ENCODE measurements at places on chromosomes 5 and 9.
A peak's percentile ranks its signal among the peaks of the same experiment; 100 is the strongest.

DNA sequence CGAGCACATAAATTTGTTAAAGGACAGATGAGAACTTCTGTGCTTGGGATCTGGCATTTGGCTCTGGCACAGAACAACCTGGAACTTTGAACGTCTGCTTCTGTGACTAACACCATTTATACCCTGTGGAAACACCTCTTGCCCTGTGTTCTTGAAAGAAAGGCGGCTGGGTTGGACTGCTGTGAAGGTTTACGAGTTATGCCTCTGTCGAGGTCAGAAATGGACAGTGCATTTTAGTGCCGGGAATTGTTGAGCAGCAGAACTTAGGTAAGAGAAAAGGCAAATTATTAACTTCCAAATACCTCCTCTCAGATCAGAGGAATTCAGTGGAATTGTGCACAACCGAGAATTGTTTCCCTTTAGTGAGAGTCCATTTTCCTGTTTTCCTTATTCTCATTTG lies 14.1 kb upstream of the INIP start:
- DNase-seq = no peak

DNA sequence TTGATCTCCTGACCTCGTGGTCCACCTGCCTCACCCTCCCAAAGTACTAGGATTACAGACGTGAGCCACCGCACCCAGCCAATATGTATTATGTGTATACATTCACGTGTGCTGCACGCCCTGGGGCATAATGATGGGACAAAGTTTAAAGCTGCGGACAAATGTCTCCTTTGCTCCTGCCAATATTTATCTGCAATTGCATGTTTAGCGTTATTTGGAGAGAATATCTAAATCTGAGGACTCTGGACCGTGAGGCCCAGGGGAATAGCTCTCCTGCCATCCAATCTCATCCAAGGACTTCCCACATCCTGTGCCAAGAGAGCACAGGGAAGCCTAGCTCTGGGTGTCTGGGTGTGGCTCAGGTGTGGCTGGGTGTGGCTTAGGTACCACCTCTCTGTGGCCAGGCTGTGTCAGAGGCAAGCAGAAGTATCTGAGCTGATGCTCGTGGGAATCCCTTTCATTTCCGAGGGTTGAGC lies 6.9 kb upstream of the BOD1 start:
- DNase-seq = no peak

DNA sequence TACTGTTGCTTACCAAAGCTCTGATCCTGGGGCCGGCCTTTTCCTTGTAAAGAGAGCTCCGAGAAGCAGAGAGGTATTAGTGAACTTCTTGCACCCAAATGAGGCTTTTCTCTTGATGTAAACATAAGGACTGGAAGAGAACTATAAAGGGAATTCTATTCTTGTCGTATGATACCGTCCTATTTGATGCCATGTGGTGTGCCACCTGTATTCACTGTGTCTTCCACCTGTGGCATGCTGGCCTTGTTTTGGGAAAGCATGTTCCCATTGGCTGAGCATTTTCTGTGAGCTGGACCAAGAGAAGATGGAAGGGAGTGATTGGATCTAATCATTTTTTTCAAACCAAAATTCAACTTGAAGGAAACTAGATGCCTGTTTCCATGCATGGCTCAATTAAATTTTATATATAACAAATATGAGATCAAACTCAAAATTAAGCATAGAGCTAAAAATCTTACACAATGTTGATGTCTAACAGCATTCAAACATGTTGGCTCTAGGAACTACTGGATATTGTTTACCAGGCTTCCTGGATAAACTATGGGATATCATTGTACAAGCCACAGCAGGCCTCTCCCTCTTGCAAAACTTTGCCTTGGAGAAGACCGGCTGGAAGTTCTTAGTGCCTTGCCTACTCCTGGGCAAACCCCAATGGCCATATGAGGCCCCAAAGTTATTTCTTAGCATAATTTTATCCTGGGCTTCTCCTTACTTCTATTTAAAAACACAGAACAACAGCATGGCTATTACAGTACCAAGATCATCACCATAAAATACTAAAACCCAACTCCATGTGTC lies 115.3 kb downstream of the TSSK1B start:
- DNase-seq = no peak

- DNase-seq = no peak
Observed at GRCh38 chr9:115746496-115746895, 407.1 kb upstream of the PAPPA start.

GRCh38 chr9:123368536-123369153 lies 12.6 kb downstream of the CRB2 start:
- no peak for DNase-seq

- no peak for DNase-seq
Observed at GRCh38 chr5:168364750-168365550, 73.5 kb downstream of the WWC1 start.

DNA sequence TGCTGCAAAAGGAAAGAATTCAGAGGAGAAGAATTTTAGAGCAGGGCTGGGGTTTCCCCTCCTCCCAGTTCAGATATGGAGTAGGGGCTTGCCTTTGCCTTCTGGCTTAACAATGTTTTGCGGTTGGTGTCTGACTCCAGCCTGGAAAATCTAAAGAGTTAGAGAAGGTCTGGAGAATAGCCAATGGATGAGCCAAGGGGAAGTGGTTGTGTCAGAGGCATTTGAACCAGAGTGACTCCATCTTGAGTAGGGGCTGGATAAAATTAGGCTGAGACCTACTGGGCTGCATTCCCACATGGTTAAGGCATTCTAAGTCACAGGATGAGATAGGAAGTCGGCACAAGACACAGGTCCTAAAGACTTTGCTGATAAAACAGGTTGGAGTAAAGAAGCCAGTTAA lies 133.7 kb downstream of the DIRAS2 start:
- DNase-seq = no peak

DNA sequence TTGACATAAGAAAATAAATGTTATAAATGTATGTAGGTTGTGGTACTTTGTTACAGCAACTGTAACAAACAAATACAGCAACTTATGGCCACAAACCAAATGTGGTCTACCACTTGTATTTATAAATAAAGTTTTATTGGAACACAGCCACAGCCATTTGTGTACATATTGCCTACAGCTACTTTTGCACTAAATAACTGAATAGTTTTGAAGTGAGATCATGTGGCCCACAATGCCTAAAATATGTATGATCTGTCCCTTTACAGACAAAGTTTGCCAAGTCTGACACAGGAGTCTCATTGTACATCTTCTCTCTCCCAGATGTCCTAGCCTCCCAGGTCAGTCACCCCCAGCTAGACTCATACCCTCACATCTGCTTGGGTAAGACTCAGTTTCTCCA lies 283.6 kb upstream of the PRDM9 start:
- no peak for DNase-seq

GRCh38 chr9:75019654-75020053 lies 8.4 kb downstream of the CARNMT1 start:
- no peak for DNase-seq

GRCh38 chr5:38938973-38939372 lies 93.2 kb downstream of the OSMR start:
- no peak for DNase-seq

GRCh38 chr5:40798801-40799210 lies 632 bp upstream of the PRKAA1 start:
- DNase-seq = no peak

DNA sequence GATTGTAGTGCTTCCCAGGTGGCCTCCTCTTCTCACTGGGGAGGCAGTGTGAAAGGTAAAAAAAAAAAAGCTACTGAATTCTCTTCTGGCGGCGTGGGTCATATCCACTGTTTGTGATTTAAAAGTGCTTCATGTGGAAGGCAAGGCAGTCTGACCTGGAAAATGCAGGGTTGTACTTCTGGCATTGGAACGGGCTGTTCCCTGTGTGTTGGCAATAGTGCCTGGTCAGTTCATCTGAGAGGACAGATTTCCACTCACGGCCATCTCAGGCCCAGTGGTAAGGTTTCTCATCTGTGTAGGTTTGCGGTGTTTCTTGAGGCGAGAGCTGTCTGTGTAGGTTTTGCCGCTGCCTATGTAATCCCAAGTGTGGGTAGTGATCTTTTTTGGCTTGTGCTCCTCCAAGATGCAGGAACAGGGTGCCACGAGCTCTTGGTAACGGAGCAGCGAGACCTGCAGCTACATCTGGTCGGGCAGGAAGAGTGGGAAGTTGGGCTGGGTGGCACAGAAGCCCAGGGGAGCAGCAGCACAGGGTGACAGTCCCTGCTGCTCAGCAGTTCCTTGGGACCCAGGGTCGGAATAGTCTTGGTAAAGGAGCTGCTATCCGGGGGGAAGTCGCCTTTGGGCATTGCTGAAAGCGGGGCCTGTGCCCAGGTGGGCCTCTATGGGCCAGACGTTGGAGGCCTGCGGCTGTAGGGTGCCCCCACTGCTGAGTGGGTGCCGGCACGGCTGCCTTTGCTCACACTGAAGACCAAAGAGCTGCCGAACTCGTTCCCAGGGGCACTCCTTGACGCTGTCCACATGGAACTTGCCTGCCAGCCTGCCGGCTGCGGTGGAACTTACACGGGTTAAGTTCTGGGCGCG lies 11.2 kb downstream of the RCL1 start:
- DNase-seq = no peak

DNA sequence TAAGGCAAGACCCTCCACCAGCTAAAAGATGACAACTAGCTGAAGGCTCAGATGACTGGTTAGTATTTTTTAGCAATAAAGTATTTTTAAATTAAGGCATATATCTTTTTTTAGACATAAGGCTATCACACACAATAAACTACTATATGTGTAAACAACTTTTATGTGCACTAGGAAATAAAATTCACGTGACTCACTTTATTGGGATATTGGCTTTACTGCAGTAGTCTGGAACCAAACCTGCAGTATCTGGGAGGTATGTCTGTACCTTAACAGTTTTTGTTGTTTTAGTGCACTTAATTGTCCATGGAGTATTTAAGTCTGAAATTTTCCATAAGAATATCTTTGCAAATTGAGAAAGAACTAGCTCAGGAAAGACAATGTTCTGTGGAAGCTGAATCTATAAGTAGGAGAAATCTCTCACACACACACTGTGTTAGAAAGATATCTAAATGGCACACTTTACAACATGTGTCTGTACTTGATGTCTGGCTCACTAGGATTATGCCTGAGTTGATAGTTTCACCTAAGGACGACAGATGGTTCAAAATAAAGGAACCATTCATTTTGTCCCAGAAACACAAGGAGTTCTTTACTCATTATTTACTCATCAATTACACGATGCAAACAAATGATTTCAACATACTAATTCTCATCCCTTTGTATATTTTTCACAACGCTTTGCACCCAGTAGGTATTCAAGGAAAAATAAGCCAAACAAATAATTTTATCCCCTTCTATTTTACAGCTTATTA lies 4.6 kb downstream of the RAPGEF6 start:
- DNase-seq = no peak

DNA sequence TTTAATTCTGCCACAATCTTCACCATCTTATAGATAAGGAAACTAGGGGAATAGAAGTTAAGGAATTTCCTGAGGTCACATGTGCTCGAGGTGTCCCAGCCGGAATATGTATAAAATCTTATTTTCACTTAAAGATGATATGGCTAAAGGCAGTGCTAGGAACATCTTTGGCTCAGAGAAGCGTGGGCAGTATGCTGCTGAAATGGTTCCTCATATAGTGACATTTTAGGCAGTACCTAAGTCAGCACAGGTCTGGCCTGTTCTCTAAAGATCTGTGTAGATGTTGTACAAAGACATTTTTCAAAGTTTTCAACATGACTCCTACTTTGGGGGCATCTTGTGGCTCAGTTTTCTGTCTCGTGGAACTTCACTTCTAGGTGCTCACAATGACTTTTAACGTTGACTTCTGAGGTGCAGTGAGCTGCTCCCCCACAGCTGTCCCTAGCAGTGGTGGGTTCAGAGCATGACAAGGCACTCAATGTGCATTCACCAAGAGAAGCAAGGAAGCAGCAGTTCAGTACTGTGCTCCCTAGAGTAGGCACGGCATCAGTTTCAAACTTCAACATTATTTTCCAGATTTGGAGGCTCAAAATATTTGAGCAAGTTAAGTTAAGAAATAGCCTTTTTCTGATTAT lies 40.3 kb downstream of the TNFAIP8 start:
- peak; percentile 48 for DNase-seq

GRCh38 chr5:16492398-16493140 lies 27.0 kb upstream of the ZNF622 start:
- no peak for DNase-seq

DNA sequence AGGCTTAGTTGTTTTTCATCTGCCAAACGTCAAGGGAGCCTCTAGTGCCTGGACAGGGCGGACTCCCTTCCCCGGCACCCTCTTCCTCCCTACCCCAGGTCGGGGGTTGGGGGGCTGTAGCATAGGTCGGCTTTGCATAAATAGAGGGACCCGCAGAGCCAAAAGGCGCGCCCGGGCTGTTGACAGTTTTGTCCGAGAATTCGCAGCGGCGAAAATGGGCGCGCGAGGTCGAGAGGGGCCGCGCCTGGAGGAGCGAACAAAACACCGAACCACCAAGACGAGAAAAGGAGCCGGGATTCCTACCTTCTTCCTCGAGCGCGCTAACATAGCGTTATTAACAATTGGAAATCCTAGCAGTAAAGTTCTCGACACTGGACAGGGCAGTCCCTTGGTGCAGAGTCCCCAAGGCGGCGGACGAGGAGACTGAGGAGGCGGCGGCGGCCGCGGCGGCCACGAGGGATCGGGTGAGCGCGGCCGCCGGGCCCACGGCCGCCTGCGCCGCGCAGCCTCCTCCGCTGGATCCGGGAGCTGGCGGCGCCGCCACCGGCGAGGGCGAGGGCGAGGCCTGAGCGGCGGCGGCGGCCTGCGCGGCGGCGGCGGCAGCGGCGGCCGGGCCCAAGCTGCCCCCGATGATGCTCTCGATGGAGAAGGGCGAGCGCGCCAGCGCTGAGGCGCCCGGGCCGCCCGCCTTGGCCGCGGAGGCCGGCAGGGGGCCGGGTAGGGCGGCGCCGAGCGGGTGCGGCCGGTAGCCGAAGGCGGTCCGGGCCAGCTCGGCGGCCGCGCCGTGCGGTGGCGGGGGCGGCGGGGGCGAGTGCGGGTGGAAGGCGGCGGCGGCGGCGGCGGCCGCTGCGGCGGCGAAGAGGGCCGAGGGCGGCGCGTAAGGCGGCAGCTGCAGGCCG lies 1.7 kb downstream of the FOXD1 start:
- peak; percentile 23 for DNase-seq

GRCh38 chr5:89560696-89561095 lies 677.7 kb upstream of the MEF2C start:
- no peak for DNase-seq

DNA sequence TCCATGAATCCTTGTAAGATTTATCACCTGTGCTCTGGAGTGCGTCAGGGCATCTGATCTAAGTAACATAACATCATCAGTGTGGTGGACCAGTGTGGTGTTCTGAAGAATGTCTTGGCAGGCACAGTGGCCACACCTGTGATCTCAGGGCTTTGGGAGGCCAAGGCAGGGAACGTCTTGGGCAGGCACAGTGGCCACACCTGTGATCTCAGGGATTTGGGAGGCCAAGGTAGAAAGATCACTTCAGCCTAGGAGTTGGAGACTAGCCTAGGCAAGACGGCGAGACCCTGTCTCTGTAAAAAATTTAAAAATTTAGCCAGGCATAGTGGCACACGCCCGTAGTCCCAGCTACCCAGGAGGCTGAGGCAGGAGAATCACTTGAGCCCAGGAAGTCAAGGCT lies 185.5 kb downstream of the CACNA1B start:
- no peak for DNase-seq

- DNase-seq = no peak
Observed at GRCh38 chr9:13118313-13118712, 161.2 kb downstream of the MPDZ start.
